ENCODE measurements at places on chromosomes 5 and 9. TPM values are rescaled to one million over a fixed set of nuclear protein-coding genes. Genes with fewer than 3 reads are reported as not detected.

Gene AGXT2
- not detected for total RNA-seq

Gene ITGA1
- 6.0 TPM for total RNA-seq

Gene CDKN2A
- 2.5 TPM for total RNA-seq

Gene FIBCD1
- total RNA-seq, result not detected

Gene CCNJL
- not detected for total RNA-seq

DNA sequence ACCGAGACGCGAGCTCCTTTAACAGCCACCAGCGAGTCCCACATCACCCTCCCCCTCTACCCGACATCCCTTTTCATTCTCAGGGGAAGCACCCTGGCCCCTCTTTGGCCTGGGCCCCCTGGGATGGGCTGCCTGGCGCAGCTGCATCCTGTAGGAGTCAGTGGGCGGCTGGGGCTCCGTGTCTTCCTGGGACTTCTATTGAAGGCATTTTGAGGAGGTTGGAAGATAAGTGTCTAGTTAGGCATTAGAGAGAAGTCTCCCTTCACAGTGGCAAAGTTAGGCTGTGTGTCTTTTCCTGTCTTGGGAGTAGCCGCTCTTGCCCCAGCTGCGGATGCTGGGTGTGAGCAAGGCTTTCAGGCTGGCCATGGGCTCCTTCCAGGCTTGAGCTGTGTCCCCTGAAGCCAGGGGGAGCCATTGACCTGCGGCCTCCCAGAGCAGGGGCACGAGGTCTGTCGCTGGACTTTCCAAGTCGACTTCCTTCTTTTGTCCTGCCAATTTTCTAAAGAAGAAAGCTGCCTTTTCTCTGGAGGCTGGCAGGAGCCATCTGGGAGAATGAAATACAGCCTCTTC, 18.6 kb upstream of the NKD2 start:
- DNase-seq, result no peak

DNA sequence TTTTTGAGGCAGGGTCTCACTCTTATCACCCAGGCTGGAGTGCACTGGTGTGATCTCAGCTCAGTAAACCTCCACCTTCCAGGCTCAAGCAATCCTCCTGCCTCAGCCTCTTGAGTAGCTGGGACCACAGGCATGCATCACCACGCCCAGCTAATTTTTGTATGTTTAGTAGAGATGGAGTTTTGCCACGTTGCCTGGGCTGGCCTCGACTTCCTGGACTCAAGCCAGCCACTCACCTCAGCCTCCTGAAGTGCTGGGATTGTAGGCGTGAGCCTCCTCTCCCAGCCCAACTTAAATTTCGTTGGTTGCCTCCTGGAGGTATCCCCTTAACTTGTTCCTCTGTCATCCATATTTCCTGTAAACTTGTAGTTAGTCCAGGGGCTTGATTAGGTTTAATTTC, 47.2 kb downstream of the RAB24 start:
- DNase-seq, result no peak

DNA sequence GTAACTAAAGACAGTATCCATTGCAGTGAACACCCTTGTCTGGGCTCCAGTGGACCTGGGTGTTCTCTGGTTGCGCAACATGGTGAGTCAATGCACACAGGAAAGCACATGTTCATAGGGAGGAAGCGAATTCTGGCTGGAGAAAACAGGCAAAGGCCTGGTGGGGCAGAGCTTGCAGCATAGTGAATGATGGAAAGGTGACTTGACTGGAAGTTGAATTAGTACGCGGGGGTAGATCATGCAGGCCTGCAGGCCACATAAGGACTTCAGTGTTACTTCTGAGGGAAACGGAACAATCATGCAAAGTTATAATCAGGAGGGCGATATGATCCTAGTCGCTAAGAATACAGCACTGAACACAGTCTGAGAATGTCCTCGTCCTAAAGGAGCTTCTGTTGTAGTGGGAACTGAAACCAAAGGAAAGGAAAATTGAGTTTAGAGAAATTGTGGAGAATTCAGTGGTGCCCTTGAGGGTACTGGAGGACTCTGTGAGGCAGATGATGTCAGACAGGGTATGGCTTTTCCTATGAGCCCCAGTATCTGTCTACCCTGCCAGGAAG, 71.9 kb upstream of the RANBP3L start:
- DNase-seq, result no peak

DNA sequence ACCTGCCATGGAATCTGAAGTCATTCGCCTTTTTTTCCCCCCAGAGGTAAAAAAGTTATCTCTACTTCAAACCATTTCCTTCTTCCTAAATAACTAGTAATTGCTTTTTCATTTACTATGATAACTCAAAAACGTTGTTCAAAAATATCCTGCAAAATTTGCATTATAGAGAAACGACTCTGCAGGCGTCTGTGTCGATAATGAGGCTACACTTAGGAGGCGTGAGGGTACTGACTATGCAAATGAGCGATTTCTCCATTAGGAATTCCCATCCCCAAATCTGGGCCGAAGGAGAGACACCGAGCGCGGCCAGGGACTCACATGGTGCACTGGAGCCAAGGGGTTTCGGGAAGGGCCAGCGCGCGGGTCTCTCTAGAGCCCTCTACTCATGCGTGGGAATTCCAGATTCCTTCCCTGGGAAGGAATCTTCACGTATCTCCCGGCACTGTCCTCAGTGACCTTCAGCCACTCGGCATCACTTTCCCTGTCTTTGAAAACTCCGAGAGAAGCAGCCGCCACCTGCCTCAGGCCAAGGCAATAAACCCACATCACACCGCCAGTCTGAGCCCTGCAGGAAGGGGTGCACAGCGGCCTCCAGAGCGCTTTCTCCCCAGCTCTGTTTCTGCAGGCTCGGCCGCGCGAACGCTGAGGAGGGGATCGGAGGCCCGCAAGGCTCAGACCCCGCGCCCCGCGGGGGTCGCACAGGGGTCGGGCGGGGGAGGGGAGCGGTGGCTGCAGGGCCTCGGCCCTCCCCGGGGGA, 718 bp upstream of the DENND4C start:
- peak; percentile 76 for DNase-seq

GRCh38 chr9:128917151-128917849, 3.5 kb upstream of the PHYHD1 start:
- no peak for DNase-seq

GRCh38 chr9:115495052-115495635, 377.2 kb upstream of the TNC start:
- no peak for DNase-seq

DNA sequence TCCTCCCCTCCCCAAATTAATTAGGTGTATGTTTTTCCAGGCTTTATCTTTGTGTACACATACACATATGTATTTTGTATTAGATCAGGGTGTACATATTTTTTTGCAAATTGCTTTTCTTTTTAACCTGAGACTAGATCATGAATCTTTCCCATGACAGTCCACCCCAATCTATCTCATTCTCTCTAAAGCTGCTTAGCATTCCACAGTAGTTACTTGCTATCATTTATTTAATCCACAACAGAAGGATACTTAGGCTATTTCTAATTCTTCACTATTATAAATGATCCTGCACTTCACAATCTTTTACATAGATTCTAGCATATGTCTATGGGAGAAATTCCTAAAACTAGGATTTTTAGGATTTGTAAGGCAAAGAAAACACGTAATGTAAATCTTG, 43.9 kb downstream of the SH3RF2 start:
- no peak for DNase-seq

DNA sequence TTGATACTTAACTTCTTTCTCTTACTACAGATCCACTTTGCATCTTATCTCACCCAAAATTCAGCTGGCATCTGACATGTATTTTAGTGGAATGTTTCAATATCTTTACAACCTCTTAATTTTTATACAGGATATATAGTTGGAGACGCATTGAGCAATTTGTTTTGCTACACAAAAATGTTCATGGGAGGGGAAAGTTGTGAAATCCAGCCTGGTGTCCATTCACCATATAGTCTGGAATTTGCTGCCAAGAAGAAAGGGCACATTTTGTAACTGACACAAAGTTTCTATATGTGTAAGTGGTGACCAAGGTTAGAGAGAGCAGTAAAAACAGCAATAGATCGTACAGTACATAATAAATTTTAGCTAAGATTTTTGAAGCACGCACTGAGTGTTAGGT, 14.0 kb upstream of the CHD1 start:
- no peak for DNase-seq

GRCh38 chr9:38689678-38690077, 30.3 kb downstream of the FAM240B start:
- no peak for DNase-seq

DNA sequence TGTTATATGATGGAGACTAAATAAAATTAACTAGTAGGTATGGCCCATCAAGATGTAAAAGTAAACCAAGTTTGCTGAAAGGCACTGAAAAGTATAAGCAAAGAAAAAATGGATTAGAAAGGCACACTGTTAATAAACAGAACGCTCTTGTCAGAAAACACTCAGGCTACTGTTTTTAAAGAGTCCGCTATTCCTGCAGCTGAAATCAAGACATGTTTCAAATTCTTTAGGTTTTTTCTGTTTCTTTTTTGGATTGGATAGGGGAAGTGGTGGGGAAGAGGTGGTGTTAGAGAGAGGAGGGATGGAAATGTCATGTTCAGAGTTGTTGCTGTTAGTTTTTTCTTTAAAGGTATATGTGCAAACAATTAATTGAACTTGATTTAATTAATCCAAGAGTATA, 17.5 kb downstream of the OSTF1 start:
- no peak for DNase-seq

- no peak for DNase-seq
Observed at GRCh38 chr9:105158898-105159297, 85.6 kb upstream of the SLC44A1 start.

- DNase-seq, result no peak
Observed at GRCh38 chr5:14512574-14512973, 69.0 kb upstream of the OTULINL start.

DNA sequence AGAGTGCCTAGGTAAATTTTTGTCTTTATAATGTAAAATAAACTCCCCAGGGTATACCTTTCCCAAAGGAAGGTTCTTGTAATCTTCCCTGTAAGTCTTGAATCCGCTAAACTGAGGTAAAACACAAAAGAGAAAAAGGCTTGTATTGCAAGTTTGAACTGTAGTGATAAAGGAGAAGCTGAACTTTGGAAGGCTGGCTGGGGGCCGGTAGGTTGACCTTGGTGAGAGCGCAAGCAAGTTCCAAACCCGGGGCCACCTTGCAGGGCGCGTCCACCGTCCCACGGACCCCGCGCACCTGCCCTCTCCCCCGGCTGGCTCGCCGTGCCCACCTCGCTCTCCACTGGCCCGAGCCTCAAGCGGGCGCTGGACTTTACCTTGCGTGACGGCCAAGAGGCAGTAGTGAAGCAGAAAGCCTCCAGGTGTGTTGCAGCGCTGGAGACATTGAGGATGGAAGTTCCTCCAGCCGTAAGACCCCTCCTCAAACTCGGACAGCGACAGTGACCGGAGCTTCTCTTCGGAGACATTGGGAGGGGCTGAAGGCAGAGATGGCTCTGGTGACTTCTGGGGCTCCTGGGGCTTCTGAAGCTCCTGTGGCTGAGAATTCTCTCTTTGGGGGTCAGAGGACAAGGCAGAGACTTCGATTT, 428 bp downstream of the SLCO4C1 start:
- DNase-seq, result no peak

DNA sequence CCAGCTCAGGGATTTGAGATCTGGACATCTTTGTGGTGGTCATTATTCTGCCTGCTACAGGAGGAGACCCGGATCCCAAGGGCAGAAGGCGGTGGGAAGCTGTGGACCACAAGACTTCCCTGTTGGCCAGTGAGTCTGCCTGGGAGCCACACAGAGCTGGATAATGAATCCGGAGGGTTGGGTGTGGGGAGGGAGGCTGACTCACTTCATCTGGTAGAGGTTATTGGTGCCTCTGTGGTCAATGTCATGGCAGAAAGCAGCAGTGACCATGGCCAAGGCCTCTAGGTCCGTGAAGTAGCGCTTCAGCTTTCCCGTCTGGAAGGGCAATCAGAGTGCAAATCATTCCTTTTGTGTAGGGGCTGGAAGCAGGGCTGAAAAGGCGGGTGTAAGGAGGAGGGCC, 58.5 kb downstream of the PDE6A start:
- DNase-seq, result no peak

DNA sequence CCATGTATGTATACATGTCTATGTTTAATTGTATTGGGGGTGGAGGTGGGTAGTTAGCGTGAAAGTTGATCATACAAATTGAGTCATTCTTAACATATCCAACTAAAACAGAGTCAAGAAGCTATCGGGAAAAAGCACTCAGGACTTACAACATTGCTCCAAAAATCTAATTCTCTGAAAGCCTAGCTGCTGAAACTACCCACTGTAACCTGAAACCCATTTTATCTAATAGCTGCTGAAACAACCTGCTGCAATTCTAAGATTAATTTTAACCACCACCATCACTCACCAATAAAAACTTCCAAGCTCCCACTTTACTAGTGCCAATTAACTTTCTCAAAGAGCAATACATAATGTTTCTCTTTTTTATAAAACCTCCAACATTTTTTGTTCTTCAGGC, 32.2 kb downstream of the KCNV2 start:
- no peak for DNase-seq

DNA sequence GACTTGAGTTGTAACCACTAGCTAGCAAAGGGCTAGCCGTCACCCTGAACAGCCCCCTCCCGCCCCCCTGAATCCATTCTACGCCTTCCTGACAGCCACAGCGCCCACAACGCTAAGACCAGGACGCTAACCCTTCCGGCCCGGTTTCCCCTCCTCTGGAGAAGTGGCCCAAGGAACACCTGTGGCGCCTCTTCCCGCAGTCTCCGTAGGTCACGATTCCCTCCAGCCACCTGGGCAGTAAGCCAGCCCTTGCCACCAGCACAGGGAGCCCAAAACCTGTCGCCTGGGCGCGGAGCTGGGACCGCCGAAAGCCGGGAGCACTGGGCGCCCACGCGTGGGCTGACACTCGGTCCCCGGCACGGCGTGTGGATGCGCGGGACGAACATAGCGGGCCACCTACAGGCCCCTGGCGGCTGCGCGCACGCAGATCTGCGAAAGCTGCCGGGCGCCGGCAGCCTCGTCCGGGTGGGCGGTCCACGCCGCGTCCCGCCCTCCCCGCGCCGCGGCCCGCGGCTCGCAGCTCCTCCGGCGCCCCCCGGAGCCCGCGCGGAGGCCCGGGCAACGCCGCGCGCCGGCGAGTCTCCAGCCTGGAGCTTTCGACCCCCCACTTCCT, 596 bp downstream of the IRF1 start:
- peak; percentile 52 for DNase-seq

DNA sequence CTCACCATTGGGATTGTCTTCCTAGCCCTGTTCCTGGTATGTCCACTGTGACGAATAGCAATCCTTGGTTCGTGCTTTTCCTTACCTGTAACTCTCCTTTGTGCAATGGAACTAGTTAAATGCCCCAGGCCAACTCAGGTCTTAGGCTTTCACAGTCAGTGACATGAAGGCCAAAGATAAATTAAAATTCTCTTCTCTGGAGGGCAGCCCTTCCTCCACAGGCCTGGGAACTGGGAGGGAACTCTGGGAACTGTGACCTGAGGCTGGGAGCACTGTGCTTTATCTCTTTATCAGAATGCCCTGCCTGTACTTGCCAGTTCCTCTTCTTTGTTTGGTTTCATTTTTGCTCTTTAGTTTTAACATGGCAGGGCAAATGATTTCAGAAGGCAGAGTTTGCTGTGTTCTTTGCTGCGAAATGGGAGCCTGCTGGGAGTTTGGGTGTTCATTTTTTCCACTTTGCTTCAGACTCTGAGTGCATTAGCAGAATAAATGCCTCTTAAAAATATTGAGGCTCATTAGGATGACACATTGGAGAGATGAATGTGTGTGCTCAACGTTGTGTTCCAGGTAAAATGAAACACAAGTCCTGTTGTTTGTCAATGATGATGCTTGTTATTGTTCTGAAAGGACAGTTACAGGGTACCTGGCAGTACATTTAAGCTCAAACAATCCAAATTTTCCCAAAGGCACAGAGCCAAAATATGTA, 118.1 kb downstream of the NUDT12 start:
- no peak for DNase-seq

Data from activated CD8-positive, alpha-beta T cell treated with anti-CD3 and anti-CD28 coated beads for 36 hours (primary cell).